Mesothelial cell of epicardium (in vitro differentiated cells): ENCODE measurements at places on chromosomes 7 and 10.

DNA sequence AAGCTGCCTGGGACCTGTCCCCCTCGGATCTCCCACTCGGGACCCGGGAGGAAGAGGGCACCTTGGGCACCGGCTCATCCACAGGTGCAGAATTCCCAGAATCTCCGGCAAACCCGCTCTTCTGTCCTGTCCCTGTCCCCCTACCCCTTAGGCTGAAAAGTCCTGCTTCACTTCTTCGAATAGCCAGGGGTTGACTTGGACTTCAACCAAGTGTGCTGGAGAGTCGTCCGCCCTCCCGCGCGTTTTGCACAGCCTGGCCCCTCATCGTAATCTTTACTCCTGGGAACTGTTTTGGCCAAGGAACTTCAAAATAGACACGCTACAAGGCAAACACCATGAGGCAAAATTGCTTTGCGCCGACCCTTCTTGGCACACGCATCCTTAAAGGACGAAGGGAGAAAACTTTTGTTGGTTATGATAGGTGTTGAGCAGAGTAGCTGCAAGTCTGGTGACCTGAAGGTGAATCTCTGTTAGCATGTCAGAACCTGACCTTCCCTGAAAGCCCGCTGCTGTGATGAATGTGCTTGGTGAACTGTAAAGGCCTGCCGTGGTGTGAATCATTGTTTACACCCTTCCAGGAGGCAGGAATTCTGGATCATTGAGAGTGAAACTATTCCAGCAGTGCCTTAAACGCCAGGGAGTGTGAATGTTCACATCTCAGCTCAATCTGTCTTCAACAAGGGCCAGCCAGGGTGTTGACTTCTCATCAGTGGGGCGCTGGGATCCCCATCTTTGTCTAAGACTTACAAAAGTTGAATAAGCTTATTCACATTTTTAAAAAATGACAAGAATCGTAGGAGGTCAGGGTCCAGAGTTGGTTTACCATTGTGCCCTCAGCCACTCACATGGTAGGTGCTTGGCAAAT lies 589 bp upstream of the RAPGEF5 start:
- peak; percentile 39 for DNase-seq

- no peak for DNase-seq
Measured at GRCh38 chr10:15632456-15633091, 87.1 kb downstream of the ITGA8 start.

DNA sequence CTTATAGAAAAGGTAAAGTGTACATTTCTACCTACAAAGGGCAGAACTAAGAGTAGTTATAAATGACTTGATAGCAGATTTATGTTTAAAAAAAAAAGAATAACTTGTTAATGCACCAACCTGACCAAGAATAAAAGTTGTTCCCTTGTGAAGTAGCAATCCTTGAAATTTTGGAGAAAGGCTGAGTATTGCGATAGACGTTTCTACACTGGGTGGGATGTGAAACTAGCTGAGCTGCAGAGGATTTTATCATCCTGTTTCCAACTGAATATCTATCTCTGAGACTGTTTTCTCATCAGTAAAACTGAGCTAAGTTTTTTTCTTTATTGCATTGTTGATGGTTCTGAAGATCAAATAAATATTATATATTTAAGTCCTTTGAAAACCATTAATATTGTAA lies 14.6 kb downstream of the MDFIC start:
- no peak for DNase-seq

DNA sequence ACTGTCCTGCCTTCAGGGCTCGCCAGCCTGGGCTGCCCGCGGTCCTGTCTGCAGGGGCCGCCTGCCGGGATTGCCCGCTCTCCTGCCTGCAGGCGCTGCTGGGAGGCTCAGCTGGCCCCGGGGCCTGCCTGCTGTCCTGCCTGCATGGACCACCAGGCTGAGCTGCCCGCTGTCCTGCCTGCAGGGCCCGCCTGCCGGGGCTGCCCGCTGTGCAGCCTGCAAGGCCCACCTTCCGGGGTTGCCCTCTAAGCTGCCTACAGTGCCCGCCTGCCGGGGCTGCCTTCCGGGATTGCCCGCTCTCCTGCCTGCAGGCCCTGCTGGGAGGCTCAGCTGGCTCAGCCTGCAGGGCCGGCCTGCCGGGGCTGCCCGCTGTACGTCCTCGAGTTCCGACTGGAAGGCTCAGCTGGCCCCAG lies 164.4 kb downstream of the GLRX3 start:
- DNase-seq = no peak

GRCh38 chr7:158695726-158696452 lies 8.7 kb downstream of the NCAPG2 start:
- no peak for DNase-seq

DNA sequence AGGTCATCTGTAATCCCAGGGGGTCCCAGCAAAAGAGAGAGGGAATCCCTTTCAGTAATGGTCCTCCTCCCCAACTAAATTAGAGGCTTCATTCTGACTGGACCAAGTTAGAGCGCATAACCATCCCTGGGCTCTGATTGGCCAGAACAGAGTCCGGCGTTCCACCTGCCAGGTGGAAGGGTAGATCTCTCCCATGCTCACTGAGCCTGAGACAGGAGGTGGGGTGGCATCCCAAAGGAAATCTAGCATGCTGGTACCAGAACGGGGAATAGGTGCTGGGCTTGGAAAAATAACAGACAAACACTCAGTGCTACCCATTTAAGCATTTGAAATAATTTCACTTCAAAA lies 21.0 kb upstream of the TSPAN33 start:
- DNase-seq = no peak

- no peak for DNase-seq
Measured at GRCh38 chr10:4257939-4258465, 473.0 kb upstream of the KLF6 start.

DNA sequence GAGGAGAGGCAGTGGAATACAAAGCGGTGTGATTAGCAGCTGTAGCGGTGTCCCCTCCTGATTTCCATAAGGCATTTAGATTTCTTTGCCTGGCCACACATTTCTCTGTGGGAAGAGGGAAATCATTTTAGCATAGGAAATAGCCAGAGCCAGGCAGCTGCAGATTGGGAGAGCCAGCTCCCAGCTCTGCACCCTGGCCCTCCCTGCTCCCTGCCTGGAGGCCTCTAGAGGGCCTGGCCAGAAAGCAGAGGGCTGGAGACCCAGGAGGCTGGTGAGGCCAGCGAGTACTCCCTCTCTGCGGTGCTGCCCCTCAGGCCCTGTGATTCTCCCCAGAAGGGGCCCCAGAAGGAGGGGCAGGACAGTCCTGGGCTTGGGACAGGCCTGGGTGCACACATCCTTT lies 85.7 kb downstream of the C10orf105 start:
- DNase-seq = no peak

DNA sequence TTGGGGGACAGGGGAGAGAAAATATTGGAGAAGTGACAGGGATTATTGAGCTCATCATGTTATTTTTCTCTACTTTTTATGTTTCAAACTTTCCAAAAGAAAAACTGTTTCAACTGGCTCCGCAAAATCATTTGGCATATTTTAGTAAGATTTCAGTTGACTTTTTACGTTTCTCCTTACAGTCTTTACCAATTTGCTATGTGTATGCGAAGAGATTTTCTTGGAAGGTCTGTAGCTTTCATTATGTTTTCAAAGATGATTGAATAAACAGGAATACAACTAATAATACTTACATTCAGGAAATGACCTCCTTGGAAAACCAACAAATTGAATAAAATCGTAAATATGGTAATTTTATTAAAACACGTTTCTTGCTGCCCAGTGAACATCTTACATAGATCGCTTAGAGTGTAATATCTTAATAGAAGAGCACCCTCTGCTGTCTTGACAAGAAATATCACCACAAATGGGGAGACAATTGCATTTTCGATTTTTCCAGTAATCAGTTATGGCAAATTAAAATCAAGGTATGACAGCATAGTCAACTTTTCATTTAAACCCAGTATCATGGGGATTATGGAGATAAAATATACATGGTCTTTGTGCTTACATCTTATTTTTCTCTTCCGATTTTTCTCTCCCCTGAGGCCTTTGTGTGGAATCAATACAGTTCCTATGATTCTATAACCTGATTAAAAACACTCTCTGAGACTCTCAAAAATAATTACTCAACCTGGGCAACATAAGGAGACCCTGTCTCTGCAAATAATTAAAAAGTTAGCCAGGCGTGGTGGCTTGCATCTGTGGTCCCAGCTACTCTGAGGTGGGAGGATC lies 43.1 kb downstream of the MBL2 start:
- no peak for DNase-seq

DNA sequence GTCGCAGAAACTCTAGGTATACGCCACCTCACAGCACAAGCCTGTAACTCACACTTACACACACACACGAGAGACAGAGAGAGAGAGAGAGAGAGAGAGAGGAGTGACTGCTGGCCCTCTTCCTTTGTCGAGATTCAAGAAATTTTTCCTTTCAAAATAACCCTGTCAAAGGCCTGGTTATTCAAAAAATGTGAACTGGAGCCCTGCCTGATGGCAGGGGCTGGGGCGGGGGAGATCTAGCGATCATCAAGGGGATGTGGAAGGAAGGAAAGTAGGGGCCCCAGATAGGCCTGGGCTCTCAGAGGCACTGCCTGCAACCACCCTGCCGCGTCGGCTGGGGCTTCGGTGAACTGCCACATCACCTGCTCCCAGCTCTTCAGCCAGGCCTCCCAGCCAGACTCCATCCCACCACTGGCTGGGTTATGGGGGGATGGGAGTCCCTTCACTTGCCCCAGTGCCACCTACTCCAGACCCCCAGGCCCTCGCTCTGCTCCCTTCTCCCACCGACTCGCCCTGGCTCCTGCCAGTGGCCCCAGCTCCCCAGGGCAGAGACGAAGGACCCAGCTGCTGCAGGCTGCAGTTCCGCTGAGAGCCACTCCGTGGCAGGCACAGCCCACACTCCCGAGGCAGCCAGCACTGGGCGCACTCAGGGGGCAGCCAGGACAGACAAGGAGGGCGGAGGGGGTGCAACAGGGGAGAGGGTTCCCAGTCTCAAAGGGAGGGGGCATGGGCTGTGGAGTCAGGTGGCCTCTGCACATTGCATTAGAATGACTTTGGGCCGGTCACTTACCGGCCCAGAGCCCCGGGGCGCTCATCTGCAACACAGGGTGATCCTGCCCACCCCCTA lies 15.3 kb downstream of the KCNH2 start:
- peak; percentile 71 for DNase-seq

GRCh38 chr10:97547962-97548361 lies 24.6 kb upstream of the ANKRD2 start:
- DNase-seq = no peak

DNA sequence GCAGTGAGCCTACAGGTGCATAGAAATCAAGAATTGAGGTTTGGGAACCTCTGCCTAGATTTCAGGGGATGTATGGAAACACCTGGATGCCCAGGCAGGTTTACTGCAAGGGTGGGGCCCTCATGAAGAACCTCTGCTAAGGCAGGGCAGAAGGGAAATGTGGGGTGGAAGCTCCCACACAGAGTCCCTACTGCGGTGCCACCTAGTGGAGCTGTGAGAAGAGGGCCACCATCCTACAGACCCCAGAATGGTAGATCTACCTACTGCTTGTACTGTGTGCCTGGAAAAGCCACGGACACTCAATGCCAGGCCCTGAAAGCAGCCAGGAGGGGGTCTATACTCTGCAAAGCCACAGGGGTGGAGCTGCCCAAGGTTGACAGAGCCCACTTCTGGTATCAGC lies 533.5 kb downstream of the GPAM start:
- no peak for DNase-seq

DNA sequence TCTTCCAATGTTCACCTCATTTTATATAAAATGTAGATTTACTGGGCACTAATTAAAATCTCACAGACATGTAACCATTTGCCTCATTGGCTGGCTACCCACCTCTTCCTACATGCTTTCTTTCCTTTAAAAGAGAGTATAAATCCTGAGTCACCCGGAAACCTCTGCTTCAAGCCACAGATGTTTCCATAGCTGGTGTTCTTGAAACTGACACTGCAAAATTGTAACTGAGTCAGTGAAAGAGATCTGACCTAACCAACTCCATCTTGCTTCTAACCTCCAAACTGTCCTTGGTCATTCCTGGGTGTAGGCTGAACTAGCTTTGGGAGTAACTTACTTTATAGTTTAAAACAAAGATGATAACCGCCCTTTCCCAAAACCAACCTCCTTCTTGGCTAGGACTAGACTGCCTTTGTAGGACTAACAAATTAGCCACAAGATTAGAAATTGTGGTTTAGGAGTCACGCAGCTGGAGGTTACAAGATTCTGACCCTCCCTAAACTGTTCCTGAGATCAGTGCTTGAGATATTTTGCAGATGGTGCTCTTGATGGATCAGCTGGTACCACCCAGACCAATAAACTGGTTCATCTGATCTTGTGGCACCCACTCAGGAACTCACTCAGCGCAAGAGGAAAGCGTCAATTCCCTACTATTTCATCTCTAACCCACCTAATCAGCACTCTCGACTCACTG lies 33.5 kb downstream of the SVOPL start:
- no peak for DNase-seq

GRCh38 chr7:74332373-74333176 lies 43.4 kb downstream of the CLIP2 start:
- DNase-seq = no peak

- no peak for DNase-seq
Measured at GRCh38 chr7:23018750-23019149, 4.8 kb upstream of the HYCC1 start.

DNA sequence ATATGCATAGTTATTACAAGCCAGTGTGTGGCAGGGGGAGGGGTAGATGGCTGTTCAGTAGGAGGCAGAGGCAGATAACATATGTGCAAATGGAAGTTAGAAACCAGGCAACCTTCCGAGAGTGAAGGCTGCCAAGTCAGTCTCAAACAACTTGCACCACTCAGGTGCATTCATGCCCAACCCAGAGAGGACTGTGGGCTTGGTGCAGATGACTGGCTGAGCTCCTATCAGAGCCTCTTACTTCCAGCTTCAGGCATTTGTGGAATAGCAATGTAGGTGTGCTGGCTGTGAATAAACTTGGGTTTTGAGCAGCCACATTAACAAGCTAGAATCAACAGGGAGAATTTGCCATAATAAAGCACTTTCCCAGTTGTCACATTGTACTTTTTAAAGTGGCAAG lies 789.8 kb downstream of the PHTF2 start:
- no peak for DNase-seq

GRCh38 chr7:3043544-3044371 lies at the start of gene CARD11:
TSS of gene CARD11 (minus strand) at chr7:3043867. CDS start at chr7:2958506, 85,361 bp downstream.
- no peak for DNase-seq

DNA sequence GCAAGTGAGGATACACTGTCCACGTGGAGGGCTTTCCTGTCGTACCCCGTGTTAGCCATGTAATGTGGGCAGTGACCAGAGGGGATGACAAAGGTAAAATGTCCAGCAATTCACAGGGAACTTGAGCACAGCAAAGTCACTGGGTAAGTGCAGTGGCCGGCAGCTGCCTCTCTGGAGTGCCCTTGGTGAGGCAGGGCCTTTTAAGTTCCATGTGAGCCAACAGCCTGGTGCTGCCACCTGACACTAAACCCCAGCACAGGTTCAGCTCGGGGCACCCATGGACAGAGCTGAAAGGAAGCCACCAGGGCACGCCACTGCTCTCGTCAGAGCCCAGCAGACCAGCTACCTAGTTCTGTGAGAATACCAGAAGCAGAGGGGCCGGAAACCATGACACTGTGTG lies 168.3 kb downstream of the PRKAG2 start:
- no peak for DNase-seq

DNA sequence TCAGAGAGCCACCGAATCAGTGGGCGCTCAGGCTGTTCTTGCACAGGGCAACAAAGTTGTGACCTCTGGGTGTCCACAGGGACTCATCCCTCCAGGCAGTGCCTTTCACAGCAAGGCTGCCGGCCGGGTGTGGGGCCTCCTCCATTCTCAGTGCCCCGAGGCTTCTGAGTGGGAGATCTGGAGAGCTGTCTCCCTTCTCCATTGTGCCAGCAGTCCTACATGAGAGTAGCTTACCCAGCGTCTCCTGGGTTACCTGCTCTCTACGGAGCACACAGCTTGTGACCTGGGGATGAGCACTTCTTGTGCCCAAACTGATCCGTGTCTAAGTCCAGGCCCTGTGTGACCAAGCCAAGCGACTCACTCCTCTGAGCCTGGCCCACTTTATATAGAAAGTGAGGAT lies 240.9 kb upstream of the GRB10 start:
- peak; percentile 26 for DNase-seq
